ENCODE measurements at places on chromosomes 1 and 21.
A peak's percentile ranks its signal among the peaks of the same experiment; 100 is the strongest.

- no peak for DNase-seq
Observed at GRCh38 chr1:245551536-245551935, 396.8 kb downstream of the KIF26B start.

DNA sequence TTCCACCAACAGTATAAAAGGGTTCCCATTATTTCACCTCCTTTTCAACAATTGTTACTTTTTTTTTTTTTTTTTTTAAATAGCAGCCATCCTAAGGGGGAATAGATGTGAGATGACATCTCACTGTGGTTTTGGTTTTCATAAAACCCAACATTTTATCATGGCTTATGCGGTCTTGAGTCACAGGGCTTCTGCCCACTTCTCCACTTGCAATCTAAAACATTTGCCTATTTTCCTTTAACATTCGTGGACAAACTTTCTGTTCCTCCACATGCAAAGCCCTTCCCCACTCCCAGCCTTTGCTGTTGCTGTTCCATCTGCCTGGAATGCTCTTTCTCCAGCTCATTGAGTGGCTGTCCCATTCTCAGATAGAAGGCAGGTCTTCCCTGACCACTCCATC lies 239.7 kb upstream of the KCNK2 start:
- DNase-seq = no peak

- no peak for DNase-seq
Observed at GRCh38 chr1:176775378-176775777, 312.4 kb downstream of the PAPPA2 start.

- DNase-seq = no peak
Observed at GRCh38 chr21:34970566-34970965, 78.5 kb downstream of the RUNX1 start.

DNA sequence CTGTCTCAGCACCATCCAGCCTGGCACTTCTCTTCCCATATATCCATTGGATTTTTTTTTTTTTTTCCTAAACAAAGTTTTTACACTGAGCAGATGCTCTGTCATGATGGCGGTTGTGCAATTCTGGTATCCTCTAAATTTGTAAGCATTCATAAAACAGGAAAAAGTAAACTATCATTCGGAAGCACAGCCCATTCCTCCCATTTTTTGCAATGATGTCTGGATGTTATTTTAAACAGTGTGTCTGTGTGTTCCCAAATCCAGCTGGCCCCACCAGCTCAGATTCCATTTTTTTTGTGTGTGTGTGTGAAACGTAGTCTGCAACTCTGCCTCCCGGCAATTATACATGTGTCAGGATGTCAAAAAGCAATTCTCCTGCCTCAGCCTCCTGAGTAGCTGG lies 33.5 kb downstream of the PDPN start:
- no peak for DNase-seq

DNA sequence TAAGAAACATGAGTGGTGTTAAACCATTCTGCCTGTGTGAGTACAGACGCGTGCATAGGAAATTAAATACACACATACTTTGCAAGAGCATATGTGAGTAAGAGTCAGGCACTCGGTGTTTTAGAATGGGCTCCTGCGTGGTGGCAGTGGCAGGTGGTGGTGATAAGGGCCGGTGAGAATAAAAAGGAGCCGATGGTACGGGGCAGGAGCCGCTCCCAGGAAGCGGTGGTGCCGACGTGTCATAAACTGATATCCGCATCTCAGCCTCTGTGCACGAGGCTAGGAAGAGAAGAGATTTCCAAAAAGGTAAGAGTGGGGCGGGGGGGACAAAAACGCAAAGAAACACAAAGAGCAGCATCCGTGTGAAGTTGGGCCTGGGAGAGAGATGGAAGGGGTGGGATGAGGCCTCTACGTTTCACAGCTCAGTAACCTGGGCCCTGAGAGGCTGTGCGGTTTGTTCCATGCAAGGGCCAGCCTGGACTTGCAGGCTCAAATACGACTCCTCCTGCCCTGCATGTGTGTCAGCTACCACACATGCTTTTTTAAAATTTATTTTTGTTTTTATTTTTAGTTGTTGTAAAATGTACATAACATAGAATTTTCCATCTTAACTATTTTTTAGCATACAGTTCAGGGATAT lies 127.7 kb upstream of the COL6A1 start:
- DNase-seq = peak; percentile 55

DNA sequence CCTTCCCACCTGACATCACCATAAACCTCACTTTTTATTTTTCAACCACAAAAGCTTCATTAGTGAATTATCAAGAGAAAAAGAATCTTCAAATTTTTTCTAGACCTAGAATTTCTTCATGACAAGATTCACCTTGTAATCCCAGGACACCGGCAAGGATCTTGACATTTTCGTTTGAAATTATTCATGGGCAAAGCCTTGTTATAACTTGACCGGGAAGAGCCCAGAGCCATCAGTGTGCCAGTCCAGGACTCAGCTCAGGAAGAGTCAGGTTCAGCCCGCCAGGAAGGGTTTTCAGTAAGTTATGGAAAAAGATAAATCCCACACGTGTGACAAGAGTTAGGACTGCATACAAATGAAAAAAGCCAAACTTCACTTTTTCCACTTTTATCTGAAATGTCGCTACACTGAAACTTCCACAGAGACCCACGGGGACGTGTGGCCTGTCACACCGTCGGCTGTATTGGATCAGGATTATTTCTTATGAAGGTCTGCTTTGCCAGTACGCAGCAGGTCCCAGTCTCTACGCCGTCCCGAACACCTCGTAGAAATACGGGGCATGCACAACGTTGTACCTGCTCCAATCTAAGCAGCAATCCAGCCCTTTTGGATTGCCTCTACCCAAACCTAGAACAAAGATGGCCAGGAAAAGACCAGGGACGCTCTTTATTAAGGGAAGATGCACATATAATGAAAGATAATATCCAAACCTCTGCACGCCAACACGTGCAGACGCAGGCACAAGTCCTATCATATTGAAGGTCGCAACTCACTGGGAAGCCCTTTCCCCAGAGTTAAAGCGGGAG lies 916 bp downstream of the F3 start:
- no peak for DNase-seq

- DNase-seq = no peak
Observed at GRCh38 chr1:65421351-65422025, 1.0 kb downstream of the LEPR start.

DNA sequence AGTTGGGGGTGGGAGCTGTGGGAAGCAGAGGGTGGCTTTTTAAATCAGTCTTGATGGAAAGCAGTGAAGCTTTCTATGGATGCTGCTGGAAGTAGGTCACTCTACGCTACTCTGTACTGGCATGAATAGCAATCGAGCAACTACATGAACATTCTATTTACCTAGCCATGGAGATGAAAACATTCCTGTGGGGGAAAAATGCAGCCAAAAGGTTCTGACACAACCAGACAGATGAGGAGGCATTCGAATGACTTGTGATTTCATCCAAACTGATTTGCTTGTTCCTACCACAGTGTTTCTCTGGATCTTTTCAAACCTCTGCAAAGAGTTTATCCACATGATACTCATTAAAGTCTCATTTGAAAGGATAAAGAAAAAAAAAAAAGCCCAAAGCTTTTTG lies 95.0 kb downstream of the ASTN1 start:
- DNase-seq = no peak

GRCh38 chr1:24020470-24020869 lies 40.3 kb upstream of the SRSF10 start:
- no peak for DNase-seq

- DNase-seq = no peak
Observed at GRCh38 chr1:235802573-235803346, 63.9 kb downstream of the LYST start.

DNA sequence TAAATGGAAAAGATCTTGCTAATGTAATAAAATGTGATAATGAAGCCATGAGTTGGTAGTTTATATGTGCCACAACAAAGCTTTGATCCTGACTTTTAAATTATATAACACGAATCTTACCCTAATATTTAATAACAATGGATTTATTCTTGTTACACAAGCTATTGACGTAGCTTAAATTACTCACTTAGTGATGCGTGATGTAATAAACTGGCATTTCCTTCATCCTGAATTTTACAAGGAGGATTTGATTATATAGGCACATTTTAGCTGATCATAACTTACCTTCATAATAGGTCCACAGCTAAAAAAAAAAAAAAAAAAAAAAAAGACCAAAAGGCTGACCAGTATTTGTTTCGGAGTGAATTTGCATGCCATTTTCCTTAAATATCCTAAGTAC lies 76.2 kb upstream of the IVNS1ABP start:
- no peak for DNase-seq

DNA sequence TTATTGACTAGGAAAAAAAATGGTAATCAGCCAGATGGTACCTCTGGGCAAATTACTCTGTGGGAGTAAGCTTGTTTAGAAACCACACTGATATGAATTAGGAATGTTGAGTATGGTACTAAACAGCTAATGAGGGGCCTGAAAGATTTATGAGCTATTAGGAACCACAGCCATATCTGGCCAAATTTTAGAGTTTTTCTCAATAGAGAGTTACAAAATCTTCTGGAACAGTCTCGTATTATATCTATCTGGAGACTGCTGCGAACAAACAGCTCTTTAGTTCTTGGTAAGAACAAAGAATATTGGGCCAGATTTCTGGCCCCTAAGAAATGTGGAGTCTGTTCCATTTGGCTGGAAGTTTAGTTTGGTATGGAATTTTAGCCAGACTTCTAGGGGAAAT lies 4.9 kb upstream of the PODN start:
- DNase-seq = no peak

DNA sequence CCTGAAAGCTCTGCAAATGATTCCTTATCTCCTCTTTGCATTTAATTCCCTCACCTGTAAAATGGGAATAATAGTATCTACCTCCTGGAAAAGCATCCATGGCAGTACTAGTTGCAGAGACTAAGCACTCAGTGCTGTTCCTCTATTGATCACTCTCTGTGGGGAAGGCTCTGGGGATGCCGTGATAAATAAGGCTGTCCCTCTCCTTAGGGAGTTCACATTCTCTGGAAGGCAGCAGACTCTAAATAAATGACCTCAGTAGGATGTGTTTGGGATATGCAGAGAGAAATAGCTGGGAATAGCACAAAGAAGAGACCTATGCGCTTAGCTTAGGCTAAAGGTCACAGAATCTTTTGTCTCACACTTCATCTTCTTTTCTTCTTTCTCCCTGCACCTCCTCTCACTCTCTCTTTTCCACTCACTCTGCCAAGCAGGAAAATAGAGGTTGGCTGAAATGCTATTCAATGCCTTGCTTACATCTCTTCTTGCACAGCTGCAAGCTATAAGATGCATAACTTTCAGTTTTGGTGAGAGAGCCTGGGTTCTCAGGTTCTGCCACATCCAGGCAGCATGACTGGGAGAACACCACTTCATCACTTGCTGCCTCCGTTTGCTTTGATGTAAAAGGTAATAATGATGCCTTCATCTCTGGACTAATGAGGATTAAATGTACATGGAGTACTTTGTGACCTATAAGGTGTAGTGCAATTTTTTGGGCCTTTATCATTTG lies 101.5 kb downstream of the LMX1A start:
- no peak for DNase-seq

DNA sequence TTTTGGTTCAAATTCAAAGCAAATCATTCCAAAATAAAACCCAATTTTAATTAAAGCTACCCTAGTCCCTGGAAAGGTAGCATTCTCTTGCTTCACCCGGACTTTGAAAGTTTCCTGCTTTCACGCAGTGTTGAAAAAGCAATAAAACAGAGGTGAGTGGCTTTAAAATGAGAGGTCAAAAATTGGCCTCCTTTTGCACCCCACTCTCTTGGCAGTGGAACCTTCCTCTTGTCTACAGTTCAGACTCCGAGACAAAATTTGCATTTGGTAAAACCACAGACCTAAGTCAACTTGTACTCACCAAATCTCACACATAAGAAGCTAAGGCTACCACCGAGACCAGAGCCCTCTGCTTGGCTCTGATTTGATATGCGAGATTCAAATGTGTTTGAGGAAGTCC lies 252.7 kb downstream of the TTLL7 start:
- DNase-seq = no peak

DNA sequence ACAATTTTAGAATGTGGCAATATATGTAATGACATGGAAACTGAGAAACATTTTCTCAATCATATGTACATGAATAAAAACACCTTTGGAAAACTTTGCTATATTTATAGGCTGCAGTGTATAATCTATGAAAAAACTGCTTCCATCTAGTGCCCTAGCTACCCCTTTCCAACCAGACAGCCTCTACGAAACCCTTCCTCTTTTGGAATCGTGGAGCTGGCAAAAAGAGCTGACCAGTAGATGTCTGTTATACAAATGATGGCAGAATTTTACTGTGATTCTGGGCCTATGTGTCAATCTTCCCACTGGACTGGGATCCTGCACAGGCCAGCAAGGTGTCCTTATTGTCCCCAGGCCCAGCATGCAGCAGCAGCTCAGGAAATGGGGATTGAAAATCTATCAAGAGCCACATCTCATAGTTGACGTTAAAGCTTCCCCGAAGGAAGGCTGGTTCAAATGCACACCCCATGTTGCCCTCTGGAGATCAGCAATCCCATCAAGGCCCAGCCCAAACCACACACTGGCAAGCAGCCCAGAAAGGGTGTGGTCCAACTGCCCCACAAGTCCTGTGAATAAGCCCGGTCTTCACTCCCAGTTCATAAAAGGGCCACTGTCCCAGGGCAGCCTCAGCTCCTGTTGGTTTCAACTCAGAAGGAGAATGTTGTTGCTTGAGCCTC lies 8.8 kb upstream of the FAM20B start:
- peak; percentile 87 for DNase-seq

GRCh38 chr1:18884727-18885126 lies 17.6 kb downstream of the ALDH4A1 start:
- no peak for DNase-seq

DNA sequence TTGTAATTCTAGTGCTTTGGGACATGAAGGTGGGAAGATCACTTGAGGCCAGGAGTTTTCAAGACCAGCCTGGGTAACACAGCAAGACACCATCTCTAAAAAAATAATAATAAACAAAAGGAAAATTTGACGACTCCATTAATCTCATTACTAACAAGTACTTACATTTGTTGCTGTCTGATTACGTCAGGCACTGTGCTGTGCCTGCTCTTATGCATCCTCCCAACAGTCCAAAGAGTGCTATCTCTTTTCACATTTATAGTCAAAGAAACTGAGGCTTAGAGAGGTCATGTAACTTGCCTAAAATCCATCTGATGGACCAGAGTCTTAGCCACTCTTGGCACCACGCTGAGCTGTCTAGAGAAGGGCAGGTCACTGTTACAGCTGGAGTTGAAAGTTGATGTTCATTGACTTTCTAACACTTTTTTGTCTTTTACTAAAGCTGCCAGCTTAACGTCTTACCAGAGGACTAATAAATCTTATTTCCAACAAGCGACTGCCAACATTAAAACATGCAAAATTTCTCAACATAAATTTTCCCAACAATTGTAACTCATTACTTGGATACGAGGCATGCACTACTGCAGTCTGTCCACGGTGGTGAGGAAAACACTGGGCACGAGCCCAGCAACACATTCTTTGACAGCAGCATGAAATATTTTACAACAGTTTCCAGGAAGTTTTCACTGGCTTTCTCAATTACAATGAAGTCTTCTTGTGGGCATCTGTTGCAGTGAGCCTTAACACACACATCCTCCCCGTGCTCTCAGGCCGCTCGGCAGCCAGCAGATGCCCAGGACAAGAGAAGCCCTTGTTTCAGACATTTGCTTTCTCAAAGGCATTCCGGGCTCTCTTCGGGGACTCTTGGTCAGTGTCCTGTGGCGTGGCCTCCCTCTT lies 262.9 kb upstream of the PROX1 start:
- DNase-seq = no peak

All from RWPE2 (cell line).